ENCODE measurements at places on chromosomes 4 and X.

- no peak for DNase-seq
- H3K27ac ChIP-seq: no peak overlapping the region
- H3K4me1 ChIP-seq: no peaks in the 10 kb centered on the region
- no peaks in the 10 kb centered on the region for H3K36me3 ChIP-seq
Observed at GRCh38 chrX:122817321-122817955, 366.6 kb upstream of the GRIA3 start.

- DNase-seq: no peak
- no peaks in the 10 kb centered on the region for H3K4me1 ChIP-seq
- H3K4me3 ChIP-seq: no peak overlapping the region
- no peak overlapping the region for H3K27ac ChIP-seq
- no peaks in the 10 kb centered on the region for H3K36me3 ChIP-seq
Observed at GRCh38 chr4:175277816-175278215, 359.7 kb downstream of the ADAM29 start.

GRCh38 chrX:146614663-146615478 lies 194.7 kb upstream of the CXorf51B start:
- H3K4me1 ChIP-seq: no peaks in the 10 kb centered on the region
- H3K4me3 ChIP-seq: no peak overlapping the region
- DNase-seq: no peak
- no peak overlapping the region for H3K27ac ChIP-seq
- no peaks in the 10 kb centered on the region for H3K36me3 ChIP-seq
- H3K27me3 ChIP-seq: no peaks in the 10 kb centered on the region

- H3K4me3 ChIP-seq: no peak overlapping the region
- H3K27me3 ChIP-seq: no peaks in the 10 kb centered on the region
- no peak for DNase-seq
- H3K27ac ChIP-seq: no peak overlapping the region
- H3K4me1 ChIP-seq: no peaks in the 10 kb centered on the region
Observed at GRCh38 chrX:38982370-38982769, 181.1 kb downstream of the MID1IP1 start.

GRCh38 chr4:121668368-121669162 lies 28.2 kb downstream of the ANXA5 start:
- no peak overlapping the region for H3K4me3 ChIP-seq
- no peaks in the 10 kb centered on the region for H3K27me3 ChIP-seq
- H3K4me1 ChIP-seq: no peaks in the 10 kb centered on the region
- peaks cover 39% of the 10 kb centered on the region for H3K36me3 ChIP-seq
- H3K27ac ChIP-seq: no peak overlapping the region

DNA sequence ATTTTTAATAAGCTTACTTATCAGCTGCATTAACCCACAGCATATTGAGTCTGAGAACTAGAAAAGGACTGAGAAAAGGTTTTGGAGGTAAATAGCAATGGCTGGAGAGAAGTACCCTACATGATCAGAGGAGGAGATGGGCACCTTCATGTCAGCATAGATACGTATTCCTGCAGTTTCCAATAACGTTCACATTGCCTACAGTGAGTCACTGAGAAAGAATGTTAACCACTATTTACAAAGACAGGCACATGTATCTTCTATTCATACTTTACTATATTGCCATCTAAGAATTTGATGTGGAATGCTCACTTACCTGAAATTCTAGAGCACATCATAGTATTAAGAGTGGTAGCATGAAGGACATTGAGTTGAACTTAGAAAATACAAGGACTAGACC lies 92.5 kb downstream of the TLL1 start:
- H3K4me1 ChIP-seq: no peaks in the 10 kb centered on the region
- no peak for DNase-seq
- H3K27me3 ChIP-seq: no peaks in the 10 kb centered on the region
- no peak overlapping the region for H3K4me3 ChIP-seq
- no peaks in the 10 kb centered on the region for H3K36me3 ChIP-seq

- H3K4me1 ChIP-seq: no peaks in the 10 kb centered on the region
- no peak overlapping the region for H3K4me3 ChIP-seq
- no peaks in the 10 kb centered on the region for H3K27me3 ChIP-seq
- no peak for DNase-seq
- H3K27ac ChIP-seq: no peak overlapping the region
Observed at GRCh38 chrX:9183481-9183880, 149.6 kb upstream of the FAM9B start.

- no peaks in the 10 kb centered on the region for H3K36me3 ChIP-seq
- peak overlapping the region; percentile 41 for H3K4me3 ChIP-seq
- H3K27me3 ChIP-seq: no peaks in the 10 kb centered on the region
- DNase-seq: no peak
- peaks cover 21% of the 10 kb centered on the region for H3K4me1 ChIP-seq
Observed at GRCh38 chr4:186069729-186070128, 773 bp downstream of the TLR3 start.

DNA sequence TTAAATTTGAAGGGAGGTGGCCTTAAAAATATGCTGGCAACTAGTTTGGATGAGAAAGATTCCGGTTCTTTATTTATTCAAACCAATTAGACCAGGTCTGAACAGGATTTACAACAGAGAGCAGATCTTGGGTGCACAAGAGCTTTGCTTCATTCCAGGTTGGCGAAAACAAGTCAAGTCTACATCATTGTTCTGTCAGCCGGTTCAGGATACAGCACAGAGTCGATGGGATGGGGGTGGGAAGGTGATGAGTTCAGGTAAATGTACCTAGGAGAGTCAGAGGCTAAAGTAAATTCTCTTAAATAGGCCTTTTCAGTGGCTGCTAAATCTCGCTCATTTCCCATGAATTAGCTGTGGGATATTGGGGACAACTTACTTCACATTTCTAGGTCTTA lies 882 bp upstream of the STIM2 start:
- peak overlapping the region; percentile 89 for H3K27ac ChIP-seq
- no peaks in the 10 kb centered on the region for H3K27me3 ChIP-seq
- H3K4me3 ChIP-seq: peak overlapping the region; percentile 94
- peaks cover 55% of the 10 kb centered on the region for H3K4me1 ChIP-seq
- no peak for DNase-seq

DNA sequence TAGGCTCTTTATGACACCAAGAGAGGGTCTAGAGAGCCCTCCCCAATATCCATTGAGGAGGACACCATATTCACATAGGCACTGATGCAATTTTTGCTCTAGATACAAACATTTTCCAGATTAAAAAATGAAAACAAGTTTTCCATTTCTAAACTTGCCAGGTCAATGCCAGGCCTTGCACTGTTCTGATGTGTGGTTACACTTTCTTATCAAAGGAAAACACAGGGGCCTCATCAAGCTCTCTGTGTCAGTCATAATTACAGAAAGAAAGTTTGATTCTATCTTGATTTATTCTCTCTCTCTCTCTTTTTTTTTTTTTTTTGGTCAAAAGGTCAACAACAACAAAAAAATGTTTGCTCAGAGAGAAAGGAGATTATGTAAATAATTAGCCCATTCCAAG lies 80.2 kb upstream of the ACSL4 start:
- no peak overlapping the region for H3K27ac ChIP-seq
- no peaks in the 10 kb centered on the region for H3K4me1 ChIP-seq
- H3K36me3 ChIP-seq: no peaks in the 10 kb centered on the region
- DNase-seq: no peak
- H3K4me3 ChIP-seq: no peak overlapping the region

GRCh38 chr4:113607998-113608397 lies 153.5 kb downstream of the CAMK2D start:
- H3K4me1 ChIP-seq: no peaks in the 10 kb centered on the region
- H3K27ac ChIP-seq: no peak overlapping the region
- no peaks in the 10 kb centered on the region for H3K36me3 ChIP-seq
- H3K4me3 ChIP-seq: no peak overlapping the region
- H3K27me3 ChIP-seq: no peaks in the 10 kb centered on the region

- H3K4me3 ChIP-seq: no peak overlapping the region
- no peaks in the 10 kb centered on the region for H3K36me3 ChIP-seq
- no peaks in the 10 kb centered on the region for H3K27me3 ChIP-seq
Observed at GRCh38 chr4:70627620-70628019, 924 bp upstream of the ENAM start.

DNA sequence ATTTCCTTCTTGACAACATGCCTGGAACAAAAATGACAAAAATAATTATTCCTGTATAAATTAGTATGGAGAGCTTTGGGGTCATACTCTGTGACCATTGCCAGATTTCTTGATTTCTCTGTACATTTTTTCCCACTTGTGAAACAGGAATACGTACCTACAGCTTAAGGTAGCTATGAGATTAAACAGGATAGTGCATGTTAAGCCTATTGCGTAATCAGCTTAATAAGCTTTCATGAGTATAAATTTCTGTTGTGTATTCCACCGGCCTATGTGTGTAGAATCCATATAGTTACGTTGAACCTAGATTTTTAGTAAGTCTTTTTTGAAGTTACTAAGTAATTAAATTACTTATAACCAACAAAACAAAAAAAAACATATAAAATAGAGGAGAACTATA lies 334.9 kb downstream of the DCTD start:
- no peak overlapping the region for H3K27ac ChIP-seq
- H3K36me3 ChIP-seq: no peaks in the 10 kb centered on the region
- no peak for DNase-seq
- no peaks in the 10 kb centered on the region for H3K27me3 ChIP-seq
- no peaks in the 10 kb centered on the region for H3K4me1 ChIP-seq

- no peaks in the 10 kb centered on the region for H3K4me1 ChIP-seq
- H3K4me3 ChIP-seq: no peak overlapping the region
- no peak overlapping the region for H3K27ac ChIP-seq
- no peaks in the 10 kb centered on the region for H3K36me3 ChIP-seq
- DNase-seq: no peak
Observed at GRCh38 chr4:121829511-121829910, 5.8 kb upstream of the CCNA2 start.

DNA sequence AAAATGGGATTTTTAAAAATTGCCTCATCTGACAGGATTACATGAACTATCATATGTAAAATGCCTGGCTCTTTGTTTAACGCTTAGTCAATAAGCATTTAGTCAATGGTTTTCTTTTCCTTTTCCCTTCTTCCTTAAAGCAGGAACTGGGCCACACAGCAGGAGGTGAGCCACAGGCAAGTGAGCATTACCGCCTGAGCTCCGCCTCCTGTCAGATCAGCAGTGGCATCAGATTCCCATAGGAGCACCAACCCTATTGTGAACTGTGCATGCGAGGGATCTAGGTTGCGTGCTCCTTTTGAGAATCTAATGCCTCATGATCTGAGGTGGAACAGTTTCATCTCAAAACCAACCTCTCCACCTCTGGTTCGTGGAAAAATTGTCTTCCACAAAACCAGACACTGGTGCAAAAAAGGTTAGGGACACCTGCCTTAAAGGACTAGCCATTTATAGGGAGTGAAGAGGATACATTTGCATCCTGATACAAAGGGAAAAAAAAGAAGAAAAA lies 306.1 kb downstream of the FBXW7 start:
- H3K36me3 ChIP-seq: no peaks in the 10 kb centered on the region
- H3K4me1 ChIP-seq: no peaks in the 10 kb centered on the region
- no peak overlapping the region for H3K27ac ChIP-seq
- no peak overlapping the region for H3K4me3 ChIP-seq

- H3K4me1 ChIP-seq: no peaks in the 10 kb centered on the region
- H3K27me3 ChIP-seq: no peaks in the 10 kb centered on the region
Observed at GRCh38 chrX:87744391-87744790, 226.8 kb downstream of the KLHL4 start.

- no peaks in the 10 kb centered on the region for H3K27me3 ChIP-seq
- no peak for DNase-seq
- no peaks in the 10 kb centered on the region for H3K36me3 ChIP-seq
- no peak overlapping the region for H3K4me3 ChIP-seq
- no peak overlapping the region for H3K27ac ChIP-seq
- H3K4me1 ChIP-seq: no peaks in the 10 kb centered on the region
Observed at GRCh38 chrX:120857240-120857639, 18.4 kb downstream of the CT47B1 start.

GRCh38 chr4:139330283-139330682 lies 28.0 kb upstream of the NDUFC1 start:
- H3K27me3 ChIP-seq: no peaks in the 10 kb centered on the region
- peaks cover 11% of the 10 kb centered on the region for H3K4me1 ChIP-seq
- H3K27ac ChIP-seq: no peak overlapping the region
- H3K4me3 ChIP-seq: no peak overlapping the region
- H3K36me3 ChIP-seq: peaks cover 10% of the 10 kb centered on the region

DNA sequence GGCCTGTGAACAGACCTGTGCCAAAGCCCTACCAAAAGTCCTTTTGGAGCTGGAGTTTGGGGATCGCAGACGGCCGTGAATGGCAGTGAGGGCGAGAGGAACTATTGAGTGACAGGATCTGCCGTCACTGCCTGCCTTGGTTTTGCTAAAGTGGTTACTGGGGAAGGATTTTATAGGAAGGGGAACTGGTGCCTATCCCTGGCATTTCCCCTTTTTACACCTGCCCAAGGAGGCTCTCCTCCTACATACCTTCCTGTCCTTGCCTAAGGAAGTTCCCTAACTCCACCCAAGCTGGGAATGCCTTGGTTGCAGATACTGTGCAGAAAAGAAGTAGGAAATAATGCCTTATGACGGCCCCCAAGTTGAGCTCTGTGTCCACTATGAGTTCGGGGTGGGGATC lies 14.5 kb downstream of the LONRF3 start:
- no peak overlapping the region for H3K27ac ChIP-seq
- peaks cover 18% of the 10 kb centered on the region for H3K4me1 ChIP-seq
- no peak for DNase-seq
- no peaks in the 10 kb centered on the region for H3K27me3 ChIP-seq

DNA sequence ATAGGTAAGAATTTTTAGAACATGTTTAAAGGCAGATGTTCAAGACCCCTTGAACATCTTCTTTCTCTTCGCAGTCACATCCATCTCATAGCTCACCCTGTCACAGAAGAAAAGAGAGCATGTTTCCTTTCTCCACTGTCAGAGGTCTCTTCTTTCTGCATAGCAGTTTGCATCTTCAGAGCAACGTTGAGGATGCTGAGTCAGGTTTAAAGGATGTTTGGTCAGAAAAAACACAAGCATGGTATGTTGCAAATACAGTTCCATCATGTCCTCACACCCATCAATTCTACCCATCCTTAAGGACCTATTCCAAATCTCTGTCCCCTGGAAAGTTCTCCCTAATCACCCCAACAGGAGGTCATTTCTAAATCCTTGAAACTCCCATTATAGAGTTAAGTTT lies 84.8 kb downstream of the STOX2 start:
- no peak for DNase-seq
- H3K4me1 ChIP-seq: no peaks in the 10 kb centered on the region
- no peak overlapping the region for H3K4me3 ChIP-seq
- H3K27me3 ChIP-seq: no peaks in the 10 kb centered on the region
- H3K27ac ChIP-seq: no peak overlapping the region

- no peak for DNase-seq
- H3K27ac ChIP-seq: no peak overlapping the region
- H3K27me3 ChIP-seq: no peaks in the 10 kb centered on the region
- no peak overlapping the region for H3K4me3 ChIP-seq
Observed at GRCh38 chr4:64497491-64497890, 88.2 kb upstream of the TECRL start.

DNA sequence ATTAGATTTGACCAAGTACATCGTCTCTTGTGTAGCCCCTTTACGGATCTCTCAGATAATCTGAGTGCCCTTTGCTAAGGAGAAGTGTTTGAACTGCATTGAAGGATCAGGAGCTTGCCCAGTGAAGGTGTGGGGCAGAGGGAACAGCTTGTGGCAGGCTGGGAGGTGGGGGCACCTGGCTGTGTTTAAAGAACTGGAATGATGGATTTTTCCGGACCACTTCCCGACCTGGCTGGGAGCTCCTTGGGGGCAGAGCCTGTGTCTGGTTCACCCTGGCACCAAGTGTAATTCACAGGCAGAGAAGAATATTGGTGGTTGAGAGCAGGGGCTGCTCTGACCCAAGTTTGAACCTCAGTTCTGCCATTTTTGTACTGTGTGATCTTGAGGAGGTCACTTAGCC lies 18.5 kb downstream of the TBC1D14 start:
- H3K4me3 ChIP-seq: no peak overlapping the region
- no peak overlapping the region for H3K27ac ChIP-seq
- peaks cover 27% of the 10 kb centered on the region for H3K36me3 ChIP-seq
- H3K27me3 ChIP-seq: no peaks in the 10 kb centered on the region
- peaks cover 59% of the 10 kb centered on the region for H3K4me1 ChIP-seq
